ENCODE measurements at places on chromosomes 4 and X.

DNA sequence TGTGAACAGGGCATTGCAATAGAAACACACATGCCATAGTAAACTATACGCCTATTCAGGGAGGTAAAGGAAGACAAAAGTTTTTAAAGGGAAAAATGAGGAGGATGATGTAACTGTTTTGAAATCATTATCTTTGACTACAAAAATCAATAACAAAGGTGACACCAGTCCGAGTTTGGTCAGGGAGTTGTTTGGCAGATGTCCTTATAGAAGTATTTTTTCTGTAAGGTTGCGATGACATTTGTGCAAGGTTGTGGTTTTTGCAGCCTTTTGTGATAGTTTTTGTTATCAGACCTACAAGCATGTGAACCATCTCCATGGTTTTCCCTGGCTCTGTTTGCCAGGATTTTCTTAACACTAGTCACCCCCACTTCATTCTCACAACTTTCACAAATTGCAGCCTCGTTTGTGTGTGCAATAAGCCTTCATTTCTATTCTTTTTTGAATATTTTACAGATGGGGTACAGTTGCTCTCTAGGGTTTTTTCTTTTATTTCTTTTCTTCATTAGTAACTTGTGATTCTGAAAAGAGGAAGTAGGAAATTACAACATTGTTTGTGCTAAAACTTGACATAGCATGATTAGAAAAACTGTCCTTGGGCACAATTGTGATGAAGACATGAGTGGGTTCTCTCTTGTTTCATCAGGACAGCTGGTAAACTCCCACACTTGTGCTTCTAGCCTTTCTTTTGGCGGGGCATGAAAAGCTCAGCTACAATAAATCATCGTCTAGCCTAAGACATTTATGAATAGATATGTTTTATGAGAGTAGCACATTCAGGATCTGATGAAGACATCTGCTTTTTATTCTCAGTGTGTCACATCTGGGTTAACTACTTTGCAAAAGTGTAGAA, 60.2 kb upstream of the PNPLA4 start:
- DNase-seq, result no peak

DNA sequence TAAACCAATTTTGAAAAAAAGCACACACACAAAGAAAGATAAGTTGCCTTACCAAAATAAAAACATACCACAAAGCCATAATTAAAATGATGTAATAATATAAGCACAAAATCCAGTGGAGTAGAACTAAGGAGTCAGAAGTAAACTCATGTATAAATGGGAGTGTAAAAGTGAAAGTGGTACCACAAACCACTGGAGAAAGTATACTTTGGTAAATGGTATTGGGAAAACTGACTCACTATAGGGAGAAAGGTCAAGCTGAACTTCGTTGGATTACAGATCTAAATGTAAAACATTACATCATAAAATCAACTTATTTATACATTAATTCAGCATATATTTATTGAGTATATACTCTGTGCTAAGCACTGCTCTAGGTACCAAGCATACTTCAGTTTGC, 46.3 kb upstream of the HHIP start:
- DNase-seq, result no peak

DNA sequence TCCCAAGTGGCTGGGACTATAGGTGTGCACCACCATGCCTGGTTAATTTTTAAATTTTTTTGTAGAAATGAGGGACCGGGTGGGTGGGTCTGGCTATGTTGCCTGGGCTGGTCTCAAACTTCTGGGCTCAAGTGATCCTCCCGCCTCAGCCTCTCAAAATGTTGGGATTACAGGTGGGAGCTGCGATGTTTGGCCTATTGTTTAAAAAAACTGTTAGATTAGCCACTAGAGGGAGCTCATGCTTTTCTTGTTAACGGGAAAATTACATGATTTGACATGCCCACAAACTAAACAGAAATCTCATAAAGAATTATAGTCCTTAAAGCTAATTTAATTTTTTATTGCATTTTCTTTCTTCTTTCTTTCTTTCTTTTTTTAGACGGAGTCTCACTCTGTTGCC, 5.0 kb upstream of the SDAD1 start:
- DNase-seq, result peak; percentile 69

DNA sequence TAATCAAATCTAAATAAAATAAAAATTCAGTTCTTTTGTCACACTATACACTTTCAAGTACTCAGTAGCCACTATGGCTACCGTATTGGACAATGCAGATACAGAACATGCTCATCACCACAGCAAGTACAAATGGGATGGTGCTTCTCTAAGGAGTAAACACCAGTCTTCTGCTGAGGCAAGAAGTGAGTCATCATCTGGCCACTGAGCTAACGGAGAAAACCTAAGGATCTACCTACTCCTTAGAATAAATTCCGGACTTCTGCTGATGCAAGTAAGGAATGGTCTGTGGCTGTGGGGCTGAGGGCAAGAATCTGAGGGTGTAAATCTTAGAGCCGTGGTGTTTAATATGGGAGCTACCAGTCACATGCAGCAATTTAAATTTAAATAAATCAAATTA, 11.3 kb upstream of the RBMXL3 start:
- DNase-seq, result no peak

DNA sequence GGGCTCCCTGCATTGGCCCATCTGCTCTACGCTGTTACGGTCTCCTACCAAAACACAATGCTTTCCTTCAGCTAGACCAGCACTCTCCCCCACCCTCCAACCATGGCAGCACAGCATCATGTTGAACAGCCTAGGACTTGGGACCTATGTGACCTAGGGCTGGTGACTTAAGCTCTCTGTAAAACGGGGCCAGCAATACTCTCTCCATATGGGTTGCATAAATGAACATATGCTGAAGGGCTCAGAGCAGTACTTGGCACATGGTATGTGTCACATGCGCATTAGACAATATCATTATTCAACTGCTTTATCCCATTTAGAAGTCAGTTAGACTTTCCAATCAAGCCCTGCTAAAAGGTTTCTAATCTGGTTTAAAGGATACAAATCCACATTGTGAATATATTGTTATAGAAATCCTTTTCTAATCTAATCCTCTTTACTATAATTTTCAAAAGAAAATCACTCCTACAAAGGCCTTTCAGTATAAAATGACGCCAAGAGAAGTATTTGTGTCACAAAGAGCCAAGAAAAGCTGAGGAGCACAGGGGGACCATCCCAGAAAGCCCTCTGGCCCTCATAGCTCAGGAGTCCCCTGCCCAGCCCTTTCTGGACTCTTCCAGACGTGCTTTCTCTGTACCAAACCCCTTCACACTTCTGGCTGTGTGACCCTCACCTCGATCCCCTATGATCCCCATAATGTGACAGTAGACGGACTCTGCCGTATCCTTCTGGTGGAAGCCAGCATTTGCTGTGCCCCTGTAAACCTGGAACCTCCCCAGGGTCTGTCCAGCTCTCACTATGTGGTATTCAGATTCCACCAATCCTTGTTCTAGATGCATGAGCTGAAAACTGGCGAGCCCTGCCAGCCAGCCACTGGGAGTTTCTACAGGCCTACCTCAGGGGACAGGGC, 42.3 kb downstream of the NSG1 start:
- no peak for DNase-seq

DNA sequence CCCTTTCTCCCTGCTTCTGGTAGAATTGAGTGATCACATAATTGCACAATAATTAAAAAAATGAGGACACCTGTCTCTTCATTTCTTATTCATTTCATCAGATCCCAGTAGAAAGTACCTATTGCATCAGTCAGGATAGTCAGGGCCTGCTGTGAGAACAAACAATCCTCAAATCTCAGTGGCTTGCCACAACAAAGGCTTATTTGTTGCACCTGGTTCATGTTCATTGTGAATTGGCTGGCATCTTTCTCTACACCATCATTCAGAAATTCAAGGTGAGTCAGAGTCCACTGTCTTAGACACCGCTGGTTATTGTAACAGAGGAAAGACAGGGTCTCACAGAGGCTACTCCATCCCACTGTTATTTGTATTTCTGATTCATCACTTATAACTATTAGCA, 409.8 kb downstream of the STIM2 start:
- peak; percentile 94 for DNase-seq

DNA sequence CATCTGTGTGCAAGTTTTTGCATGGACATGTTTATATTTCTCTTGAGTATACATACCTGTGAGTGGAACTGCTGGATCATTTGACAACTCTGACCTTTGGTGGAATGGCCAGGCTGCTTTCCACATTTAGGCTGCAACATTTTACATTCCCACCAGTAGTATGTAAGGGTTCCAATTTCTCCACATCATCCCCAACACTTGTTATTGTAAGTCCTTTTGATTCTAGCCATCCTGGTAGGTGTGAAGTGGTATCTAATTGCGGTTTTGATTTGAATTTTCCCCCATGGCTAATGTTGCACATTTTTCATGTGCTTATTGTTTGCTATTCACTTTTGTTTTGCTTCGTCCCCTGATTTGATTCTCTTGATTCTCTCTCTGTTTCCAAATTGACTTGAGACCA, 16.4 kb downstream of the DLG3 start:
- DNase-seq, result no peak

DNA sequence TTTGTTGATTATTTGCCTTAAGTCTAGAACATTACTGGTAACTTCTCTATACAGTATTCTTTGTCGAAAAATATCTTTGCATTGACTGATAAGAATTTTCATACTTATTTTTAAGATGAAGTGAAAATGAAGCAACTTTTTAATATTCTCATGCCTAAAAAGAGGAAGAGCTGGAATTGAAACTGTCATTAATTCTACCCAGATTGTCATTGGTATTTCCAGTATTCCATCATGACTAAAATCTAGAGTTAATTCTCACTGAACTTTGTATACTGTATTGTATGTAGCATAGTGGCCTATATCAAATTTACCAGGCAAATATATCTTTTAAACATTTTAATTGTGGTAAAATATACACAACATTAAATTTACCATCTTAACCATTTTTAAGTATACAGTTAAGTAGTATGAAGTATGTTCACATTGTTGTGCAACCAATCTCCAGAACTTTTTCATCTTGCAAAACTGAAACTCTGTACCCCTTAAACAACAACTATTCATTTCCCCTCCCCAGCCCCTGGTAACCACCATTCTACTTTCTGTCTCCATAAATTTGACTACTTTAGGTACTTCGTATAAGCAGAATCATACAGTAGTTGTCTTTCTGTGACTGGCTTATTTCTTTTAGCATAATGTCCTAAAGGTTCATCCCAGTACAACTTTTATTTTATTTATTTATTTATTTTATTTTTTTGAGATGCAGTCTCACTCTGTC, 24.3 kb upstream of the ZNF41 start:
- DNase-seq, result no peak

DNA sequence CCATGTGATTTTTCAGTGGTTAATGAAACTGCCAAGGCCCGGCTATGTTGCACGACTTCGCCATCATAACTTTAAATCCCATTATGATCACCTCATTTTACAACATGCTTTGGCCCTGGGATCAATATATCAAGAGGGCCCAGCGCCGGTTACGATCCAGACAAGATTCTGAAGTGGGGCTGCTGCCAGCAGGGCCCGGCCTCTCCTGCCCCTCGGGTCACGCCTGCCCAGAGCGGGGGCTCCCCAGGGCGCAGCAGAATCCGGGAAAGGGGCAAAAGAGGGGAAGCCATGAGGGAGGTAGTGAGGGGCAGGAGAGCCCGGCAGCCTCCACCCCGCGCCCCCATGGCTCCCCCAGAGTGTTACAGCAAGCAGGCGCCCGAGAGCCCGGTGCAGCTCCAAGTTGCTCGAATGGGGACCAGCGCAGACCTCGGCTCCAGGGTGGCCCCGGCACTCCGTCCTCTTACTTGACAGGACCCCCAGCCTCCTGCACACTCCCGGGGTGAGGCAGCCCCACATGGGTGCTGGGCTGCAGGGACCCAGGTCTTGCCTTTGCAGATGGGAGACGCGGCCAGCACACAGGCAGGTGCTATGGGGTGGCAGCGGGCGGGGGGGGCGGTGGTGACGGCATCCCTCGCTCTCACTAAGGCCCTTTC, 129.8 kb upstream of the NKX1-1 start:
- no peak for DNase-seq

- DNase-seq, result peak; percentile 87
These were observed 514.5 kb upstream of the SLIT2 start for GRCh38 chr4:19736968-19737756.

DNA sequence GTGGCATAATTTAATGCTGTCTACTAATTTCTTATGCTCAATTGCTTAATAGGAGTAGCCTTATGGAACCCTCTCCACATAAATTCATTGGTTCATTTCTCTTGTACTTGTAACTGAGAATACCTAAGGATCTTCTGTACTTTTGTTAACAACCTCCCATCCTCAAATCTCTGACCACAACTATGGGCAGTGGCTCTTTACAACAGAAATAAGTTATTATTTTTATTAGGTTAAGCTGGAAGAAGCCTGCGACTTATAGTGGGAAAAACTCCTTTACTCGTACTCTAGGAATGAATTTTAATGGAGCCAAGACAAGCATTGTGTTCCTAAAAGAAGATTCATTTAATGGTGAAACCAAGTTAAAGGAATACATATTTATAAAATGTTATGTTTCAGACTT, 337.1 kb upstream of the CTSO start:
- no peak for DNase-seq

- DNase-seq, result no peak
These were observed 348.0 kb downstream of the BCOR start for GRCh38 chrX:39749728-39750127.

- peak; percentile 73 for DNase-seq
These were observed 10.7 kb downstream of the LIAS start for GRCh38 chr4:39469429-39470077.

- DNase-seq, result no peak
These were observed 547.0 kb upstream of the NDST4 start for GRCh38 chr4:115660465-115660864.

GRCh38 chr4:19301527-19301926, 950.2 kb upstream of the SLIT2 start:
- no peak for DNase-seq

GRCh38 chrX:133909888-133910287, 75.5 kb downstream of the GPC3 start:
- no peak for DNase-seq

DNA sequence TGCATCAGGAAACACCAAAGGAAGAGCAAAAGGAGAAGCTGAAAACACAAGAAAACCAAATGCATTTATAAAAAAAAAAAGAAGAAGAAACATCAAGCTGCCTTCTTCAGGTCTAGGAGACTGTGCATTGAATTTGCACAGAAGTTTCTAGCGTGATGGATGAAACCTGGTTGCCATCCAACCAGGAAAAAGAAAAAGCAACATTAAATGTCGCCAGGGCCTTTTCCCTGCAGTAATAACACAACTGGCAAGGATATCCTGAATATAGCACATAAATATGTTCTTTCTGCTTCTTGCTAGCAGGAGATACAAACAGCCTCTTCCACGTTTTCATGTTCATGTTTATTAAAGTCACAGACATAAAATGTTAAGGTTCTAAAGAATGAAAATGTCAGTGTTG, 60.8 kb upstream of the ZFP42 start:
- no peak for DNase-seq

DNA sequence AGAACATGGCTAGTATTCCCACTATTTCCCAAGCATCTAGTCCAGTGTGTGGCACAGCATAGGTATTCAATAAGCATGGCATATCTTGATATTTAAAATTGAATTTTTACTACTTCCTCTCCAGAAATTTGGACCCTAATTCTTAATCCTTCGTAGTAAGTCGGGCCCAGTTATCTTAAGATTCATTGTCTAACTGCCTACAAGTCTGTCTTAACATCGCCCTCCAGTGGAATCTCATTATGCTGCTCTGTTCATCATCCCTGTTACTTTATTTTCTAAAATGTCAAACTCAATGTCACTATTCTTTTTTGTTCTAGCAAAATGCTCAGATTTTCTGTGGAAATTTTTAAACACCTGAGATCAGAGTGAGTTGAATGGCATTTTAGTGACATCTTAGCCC, 606.2 kb downstream of the KLHL13 start:
- DNase-seq, result no peak
